ENCODE measurements at places on chromosomes 1 and 21.

- no peak for DNase-seq
These were observed 61.1 kb upstream of the RCOR3 start for GRCh38 chr1:211198111-211198510.

DNA sequence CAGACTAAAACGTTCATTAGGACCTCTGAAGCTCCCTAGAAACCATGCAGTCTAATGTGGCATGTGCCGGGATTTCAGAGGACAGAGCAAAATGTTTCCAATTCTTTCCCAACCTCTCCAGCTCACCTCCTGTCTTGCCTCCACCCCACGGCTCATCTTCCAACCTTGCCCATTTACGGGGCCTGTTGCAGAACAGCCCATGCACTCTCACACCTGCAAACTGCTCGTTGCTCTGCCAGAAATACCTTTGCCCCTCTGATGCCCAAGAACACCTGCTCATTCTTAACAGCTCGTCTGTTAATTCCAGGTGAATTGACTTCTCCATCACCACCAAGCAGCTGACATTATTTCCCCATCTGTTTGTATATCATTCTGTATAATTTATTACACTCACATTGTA lies 53.9 kb upstream of the LBR start:
- no peak for DNase-seq

DNA sequence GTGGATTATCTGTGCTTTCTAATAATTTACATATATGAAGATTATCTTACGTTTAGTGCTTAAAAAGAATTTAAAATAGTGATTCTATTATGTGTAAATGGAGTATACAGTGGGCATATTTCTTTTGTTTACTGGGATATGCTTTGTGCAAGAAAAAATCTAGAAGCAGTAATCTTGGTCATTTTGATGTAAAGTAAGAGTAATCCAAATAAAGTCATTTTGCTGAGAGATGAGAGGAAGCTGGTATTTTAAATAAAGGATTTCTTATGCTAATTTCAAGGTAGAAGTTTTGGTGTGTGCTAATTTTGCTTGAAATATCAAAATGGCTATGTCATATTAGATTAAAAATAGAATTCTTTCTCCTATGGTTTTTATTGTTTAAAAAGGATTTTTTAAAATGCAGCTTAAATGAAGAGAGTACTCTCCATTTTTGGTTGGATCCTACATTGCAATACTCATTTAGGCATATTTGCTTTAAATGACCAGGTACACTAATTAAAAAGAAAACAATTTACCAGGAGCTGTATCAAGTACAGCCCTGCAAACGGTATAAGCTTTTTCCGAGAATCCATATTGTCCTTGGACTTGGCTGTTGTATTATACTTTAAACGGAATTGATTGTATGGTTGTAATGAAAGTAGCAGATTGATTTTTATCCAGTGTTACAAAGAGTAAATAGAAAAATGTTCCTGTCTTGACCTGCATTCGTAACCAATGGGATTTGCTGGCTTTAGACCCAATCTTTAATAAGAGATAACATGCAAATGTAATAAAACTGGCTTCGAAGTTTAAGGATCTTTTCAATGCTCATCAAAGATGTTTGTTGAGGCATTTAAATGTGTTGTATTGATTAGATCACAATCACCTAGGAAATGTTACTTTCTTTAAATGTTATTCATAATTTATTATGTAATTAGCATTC lies 574.7 kb downstream of the USP25 start:
- no peak for DNase-seq

- DNase-seq, result no peak
These were observed 117.3 kb downstream of the PSMG1 start for GRCh38 chr21:39065917-39066316.

GRCh38 chr1:247146671-247147070 lies 25.1 kb downstream of the ZNF124 start:
- DNase-seq, result peak; percentile 26

GRCh38 chr1:243548516-243548915 lies 292.7 kb downstream of the SDCCAG8 start:
- no peak for DNase-seq
